Endothelial cell of umbilical vein (primary cell): ENCODE measurements at places on chromosomes 3 and 15. TPM values are rescaled to one million over a fixed set of nuclear protein-coding genes. Genes with fewer than 3 reads are reported as not detected.

GRCh38 chr15:81224232-81224631 lies 27.6 kb downstream of the IL16 start:
- no peak for DNase-seq

DNA sequence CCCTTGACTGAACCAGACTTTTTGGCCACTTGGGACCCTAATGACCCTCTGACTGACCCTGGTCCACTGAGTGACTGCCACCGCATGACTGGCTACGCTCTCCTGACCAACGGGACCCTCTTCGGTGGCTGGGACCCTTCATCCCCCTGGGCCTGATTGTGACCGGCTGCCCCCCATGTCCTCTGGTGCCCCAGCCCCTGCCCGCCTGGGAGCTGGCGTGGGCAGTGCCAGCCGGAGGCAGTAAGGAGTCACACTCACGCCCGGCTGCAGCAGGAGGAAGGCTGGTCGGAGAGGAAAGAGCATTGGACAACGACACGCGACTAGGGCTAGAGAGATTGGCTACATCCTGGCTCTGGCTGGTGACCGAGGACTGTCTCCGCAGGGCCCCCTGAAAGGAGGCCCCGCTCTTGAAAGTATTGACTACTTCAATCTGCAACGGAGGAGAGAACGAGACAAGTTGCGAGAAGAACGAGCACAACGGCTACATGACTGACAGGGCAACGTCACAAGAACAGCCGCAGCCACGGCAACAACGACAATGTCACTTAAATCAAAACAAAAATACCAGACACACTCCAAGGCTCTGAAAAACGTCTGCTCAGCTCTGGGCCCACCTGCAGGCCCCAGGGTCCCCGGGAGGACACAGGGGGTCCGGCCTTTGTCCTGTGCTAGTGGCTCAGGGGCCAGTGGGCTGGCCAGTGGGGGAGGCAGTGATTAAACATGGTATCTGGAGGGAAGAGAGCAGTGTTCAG lies 15.1 kb upstream of the SEC13 start:
- DNase-seq: no peak

DNA sequence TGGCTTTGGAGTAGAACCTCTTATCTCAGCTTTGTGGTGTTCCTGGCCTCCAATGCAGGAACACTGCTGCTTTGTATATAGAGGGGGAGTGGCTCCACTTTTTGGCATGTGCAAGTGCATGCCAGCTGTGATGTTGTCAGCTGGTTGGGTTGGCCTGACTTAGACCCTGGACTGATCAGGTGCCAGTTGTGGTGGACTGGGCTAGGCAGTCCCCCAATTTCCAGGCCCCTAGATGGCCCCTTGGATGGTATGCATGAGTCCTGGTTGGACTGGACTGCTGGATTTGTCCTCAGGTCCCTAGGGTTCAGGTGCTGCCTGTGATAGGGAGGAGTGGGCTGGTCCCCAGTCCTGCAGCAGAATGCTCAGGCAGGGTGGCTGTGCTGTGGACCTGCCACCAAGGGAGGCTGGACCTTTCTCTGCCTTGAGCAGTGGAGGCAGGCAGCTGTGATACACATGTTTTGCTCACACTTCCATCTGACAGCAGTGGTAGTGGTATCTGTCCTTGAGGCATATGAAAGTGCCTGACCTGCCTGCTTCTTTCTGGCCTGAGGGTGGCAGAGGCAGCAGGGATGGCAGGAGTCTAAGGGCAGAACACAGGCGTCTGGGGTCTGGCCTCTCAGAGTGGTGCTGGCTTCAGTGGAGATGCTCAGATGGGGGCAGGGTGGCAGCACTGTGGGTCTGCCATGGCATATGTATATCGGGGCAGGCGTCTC lies 74.8 kb downstream of the STXBP5L start:
- DNase-seq: no peak

DNA sequence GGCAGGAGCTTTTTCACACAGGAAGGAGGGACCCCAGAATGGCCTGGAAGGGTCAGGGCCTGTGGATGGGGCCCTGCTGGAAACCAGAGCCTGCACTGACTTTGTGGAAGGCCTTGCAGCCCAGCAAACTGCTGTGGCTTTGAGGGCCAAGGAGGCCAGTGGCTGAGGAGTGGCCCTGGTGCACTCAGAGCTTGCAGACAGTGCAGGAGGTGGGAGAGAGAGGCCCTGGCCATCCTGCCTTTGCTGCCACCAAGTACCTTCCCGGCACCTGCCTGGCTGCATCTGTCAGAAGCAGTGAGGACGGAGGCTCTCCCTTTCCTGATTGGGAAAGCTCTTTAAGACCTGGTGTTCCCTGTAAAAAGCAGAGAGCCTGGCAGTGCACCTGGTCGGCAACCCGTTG lies 6.4 kb downstream of the PSTPIP1 start:
- DNase-seq: no peak

- DNase-seq: no peak
Measured at GRCh38 chr15:90126596-90127435, 24.5 kb upstream of the IDH2 start.

GRCh38 chr3:30285188-30286006 lies 321.0 kb upstream of the TGFBR2 start:
- DNase-seq: peak; percentile 47

DNA sequence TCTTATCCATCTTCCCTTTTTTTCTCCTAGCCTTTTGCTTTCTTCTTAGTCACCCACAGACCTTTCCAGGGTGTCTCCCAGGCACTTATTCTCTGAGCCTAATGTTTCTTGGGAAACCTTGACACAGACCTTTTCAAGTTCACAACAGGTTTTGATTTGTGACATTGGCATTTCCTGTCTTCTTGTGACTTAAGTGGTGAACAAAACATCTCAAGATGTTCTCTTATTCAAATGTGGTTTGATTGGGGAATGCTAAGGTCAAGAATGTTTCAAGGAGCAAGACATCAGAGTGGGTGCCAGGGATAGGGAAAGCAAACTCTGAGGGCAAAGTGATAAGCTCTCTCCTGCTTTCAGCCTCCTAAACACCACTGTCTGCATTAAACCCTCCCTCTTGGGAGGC lies 68.2 kb upstream of the GSK3B start:
- no peak for DNase-seq

DNA sequence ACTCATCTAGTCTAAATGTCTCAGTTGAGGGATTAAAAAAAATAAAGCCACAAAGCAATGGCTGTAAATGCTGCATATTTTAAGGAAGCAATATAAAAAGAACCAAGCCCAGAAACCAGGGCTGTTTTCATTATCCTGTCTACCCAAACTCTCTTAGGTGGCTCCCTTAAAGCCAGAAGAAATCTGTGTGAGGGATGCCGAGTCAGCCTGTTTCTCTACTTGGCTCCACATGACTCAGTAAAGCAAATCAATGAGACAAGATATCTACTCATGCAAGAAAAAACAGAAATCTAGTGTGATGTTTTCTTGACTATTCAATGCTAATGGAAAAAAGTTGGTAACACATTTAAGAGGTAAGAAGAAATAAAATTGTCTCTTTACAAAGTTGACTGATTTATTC lies 296.2 kb downstream of the ZBTB20 start:
- DNase-seq: no peak

GRCh38 chr15:101827257-101827656 lies 15.3 kb downstream of the OR4F15 start:
- DNase-seq: no peak

GRCh38 chr15:56128081-56128480 lies 115.6 kb downstream of the RFX7 start:
- DNase-seq: no peak

DNA sequence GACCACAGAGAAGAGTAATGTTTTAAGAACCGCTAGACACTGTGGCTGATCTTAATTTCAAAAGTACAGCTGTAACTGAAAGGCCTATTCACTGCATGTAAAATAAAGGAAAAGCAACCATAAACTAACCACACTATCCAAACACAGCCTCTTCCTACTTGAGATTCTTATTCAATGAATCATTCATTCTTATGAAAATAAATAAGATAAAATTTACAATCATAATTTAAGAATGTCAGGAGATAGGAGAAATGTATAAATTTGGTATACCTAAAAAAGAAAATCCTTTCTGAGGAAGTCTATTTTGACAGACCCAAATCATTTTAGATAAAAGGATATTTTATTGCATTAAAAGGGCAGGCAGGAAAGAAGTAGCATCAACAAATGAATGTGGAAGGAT lies 533.5 kb upstream of the ZNF385D start:
- peak; percentile 44 for DNase-seq

GRCh38 chr3:97895216-97895615 lies 73.4 kb downstream of the CRYBG3 start:
- no peak for DNase-seq

GRCh38 chr15:50180091-50180490 lies 1.9 kb upstream of the SLC27A2 start:
- DNase-seq: no peak

- DNase-seq: no peak
Measured at GRCh38 chr3:46924921-46925584, 47.5 kb downstream of the PTH1R start.

DNA sequence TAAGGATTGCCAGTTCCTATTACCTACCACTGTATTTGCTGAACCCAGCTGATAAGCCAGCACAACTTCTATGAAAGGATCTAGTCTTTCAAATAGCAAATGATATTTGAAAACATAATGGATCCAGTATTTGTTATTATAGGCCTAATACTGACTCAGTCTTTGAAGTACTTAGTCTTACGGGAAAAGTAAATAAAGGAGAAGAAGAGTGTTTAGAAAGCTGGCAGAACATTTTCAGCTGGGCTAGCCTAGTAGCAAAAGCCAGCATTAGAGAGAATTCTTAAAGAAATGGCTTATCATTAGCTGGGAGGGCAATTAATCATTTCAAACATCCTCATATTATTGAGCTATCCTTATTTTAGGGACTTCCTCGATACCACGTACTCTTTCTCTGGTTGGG lies 101.4 kb upstream of the GOLIM4 start:
- no peak for DNase-seq

Gene PPM1L
- total RNA-seq: 2.3 and 2.9 TPM in 2 replicates

Gene PRR20G
- total RNA-seq: not detected in 2 replicates

Gene EAF2
- total RNA-seq: 1.5 and 1.6 TPM in 2 replicates

Gene ZPLD1
- total RNA-seq: not detected in 2 replicates

Gene AADACL2
- not detected in 2 replicates for total RNA-seq

Gene MUSTN1
- 0.62 and 2.2 TPM in 2 replicates for total RNA-seq

Gene MUC13
- not detected in 2 replicates for total RNA-seq

Gene NANOGP8
- total RNA-seq: not detected in 2 replicates

Gene OSTN
- not detected in 2 replicates for total RNA-seq
